Sciatic nerve (tissue), 2 donors: ENCODE measurements at places on chromosomes 5 and 9.

GRCh38 chr9:127194881-127195713 is 69.5 kb upstream of the GARNL3 start:
- no peak for DNase-seq

DNA sequence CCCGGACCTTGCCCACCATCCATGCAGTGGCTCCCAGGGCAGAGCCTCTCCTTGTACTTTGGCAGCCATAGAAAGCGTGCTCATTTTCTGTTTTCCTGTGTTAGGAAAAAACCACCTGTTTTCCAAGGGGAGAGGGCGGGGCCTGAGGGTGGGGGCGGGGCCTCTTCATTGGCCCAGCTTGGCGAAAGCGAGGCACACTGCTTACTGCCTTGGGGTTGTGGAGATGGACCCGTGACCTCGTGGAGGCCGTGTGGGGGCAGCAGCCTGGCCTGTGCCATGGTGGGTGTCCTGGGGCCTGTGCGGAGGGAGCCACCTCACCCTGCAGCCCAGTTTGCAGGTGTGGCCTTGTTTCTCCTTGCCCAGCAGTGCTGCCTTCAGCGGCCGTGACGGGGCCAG is 4.4 kb upstream of the TOR4A start:
- no peak for DNase-seq

DNA sequence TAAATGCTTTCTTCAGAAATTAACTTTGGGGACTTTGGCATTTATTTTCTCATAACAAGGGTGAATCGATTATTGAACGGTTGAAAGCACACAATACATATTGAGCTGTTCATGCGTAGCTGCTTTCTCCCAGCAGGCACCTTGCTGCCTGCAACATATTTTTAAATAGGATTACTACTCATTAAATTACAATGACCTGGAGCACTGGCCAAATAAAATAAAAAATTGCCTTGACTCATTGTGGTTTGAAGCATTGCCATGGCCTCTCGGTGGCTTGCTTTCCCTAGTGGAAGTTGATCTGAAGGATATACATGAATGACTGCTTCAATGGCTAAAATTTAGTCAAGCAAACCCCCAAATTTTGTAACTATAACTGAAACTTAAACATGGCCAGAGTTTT is 181.6 kb upstream of the NUDT12 start:
- DNase-seq, result no peak

- no peak for DNase-seq
Measured at GRCh38 chr5:5588887-5589826, 166.7 kb downstream of the ICE1 start.

DNA sequence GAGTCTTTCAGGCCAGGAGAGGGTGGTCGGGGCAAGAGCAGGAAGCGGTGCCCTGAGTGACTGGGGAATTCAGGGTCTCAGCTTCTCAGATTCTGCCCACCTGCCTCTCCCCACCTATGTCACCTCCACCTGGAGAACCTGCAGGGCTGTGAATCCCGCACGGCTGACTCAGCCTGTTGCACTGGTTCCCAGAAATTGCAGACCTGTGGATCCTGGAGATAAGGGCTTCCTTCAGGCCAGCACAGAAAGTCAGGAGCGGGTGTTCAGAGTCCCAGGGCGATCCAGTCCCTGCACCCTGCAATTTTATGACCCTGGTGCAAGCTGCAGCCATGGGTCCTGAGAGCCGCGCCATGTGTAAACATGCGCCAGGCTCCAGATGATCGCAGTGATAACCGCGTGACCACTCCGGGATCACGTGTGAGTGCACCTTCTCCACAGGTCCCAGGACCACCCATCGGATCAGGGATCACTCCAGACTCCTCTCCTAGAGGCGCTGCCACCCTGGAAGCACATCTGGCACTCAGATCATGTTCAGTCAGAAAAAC is 17.8 kb downstream of the IRX4 start:
- DNase-seq, result no peak

DNA sequence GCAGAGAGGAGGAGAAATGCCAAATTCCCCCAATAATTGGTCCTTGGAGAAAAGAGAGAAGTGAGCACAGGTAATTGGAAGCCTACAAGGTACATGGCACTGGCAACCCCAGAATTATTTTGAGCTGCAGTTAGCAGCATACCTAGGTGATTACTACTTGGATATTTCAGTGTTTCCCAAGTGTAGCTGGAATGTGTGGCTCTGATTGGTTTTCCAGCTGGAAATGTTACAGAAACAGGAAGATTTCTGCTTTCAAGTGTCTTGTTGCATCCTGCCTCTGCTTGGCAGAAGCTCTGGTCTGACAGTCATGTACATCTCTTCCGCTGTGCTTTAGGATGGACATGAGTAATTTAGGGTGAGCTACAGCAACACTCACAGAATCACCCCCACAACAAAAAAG is 262.1 kb downstream of the ENC1 start:
- DNase-seq, result no peak

GRCh38 chr5:11230890-11231289 is 469.9 kb upstream of the DAP start:
- no peak for DNase-seq

DNA sequence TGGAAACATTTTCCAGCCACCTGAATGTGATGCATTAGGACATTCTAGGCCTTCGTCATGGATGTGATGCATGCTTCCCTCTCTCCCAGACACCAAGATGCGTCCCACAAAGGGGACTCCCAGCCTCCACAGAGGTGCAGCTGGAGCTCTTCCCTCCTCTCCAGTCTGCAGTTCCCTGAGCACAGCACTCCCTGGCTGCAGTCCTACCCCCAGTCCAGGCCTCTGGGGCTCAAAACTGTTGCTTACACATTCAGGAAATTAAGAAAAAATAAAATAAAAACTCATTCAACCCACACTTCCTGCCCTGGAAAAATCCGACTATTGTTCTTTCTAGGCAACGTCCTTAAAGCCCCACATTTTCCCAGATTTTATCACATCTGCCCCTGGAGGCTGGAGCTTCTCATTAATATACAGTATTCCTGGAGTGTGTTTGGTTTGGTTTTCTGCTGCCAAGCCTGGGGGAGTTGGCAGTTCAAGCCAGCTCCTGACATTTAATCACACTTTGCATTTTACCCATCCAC is 78.4 kb upstream of the ICE1 start:
- DNase-seq, result no peak

DNA sequence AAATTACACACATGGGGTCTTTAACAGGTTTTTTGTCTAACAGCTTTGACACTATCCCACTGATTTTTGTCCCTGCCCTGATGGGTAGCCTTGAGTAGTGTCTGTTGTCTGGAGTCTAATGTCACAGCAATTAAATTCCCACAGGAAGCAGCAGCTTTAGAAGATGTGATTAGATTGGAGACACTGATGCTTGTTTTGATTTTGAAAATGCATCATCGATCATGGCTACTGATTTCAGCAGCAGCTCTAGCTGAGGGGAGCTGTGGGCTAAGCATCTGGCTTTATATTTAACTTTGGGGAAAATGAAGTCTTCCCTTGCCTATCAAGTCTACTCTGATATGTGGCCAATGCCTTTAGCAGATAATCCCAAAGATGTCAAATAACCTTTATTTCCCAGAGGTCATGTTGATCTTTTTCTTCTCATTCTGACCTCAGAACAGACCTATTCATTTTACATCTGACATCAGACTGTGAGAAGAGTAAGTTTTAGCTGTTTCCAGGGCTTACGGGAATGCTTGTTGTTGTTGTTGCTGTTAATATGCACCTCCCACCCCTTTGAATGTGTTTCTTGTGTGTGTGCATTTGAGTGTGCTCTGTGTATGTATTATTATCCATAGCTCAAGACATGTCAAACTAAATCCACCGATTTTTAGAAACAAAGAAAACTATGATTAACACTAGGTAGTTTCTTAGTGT is 704.9 kb upstream of the NUDT12 start:
- DNase-seq, result no peak

DNA sequence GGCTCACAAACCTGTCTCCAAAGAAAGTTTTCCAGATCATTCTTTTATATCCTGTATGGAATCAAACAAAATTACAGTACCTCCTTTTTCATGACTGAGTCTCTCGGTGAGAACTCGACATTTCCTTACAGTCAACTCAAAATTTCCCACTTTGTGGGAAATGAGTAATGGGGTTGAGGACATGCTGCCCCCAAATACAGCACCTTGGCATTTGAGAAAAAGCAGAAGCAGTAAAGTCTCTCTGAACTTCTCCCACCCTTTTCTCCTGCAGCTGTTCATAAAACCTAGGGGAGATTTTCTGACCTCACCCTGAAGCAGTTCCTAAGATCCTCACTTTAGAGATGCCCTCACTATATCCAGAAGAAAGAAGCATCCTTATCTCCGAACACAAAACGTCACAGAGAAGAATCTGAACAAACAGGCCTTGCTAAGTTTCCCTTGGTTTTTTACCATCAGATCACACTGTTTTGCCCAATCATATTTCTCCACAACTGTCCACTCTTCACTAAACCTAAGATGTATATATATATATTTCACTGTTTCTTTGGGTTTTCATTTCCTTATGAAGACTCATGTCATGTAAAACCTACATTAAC is 96.1 kb upstream of the APC start:
- DNase-seq, result no peak

- DNase-seq, result no peak
Measured at GRCh38 chr5:77876862-77877502, 100.8 kb upstream of the TBCA start.

DNA sequence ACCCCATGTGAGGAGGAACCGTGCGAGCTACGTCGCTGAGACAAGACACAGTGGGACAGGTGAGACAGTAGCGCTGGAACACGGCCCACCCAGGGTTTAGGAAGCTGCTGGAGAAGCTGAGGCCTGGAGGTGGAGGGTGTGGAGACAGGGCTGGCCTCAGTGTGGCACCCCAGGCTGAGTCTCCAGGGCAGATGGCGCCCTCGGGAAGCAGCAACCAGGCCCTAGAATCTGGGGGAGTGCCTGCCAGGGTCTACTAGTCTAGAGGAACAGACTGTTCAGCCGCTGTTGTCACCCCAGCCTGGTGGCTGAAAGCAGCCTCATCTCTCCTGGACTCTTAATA is 4.6 kb upstream of the TERT start:
- DNase-seq, result no peak

GRCh38 chr5:135154961-135155360 is 120.9 kb upstream of the PITX1 start:
- DNase-seq, result no peak

- no peak for DNase-seq
Measured at GRCh38 chr9:72262063-72262462, 102.9 kb downstream of the ZFAND5 start.

GRCh38 chr9:99633265-99633664 is 188.4 kb upstream of the NR4A3 start:
- no peak for DNase-seq

- no peak for DNase-seq
Measured at GRCh38 chr9:10928372-10928771, 315.6 kb upstream of the PTPRD start.

DNA sequence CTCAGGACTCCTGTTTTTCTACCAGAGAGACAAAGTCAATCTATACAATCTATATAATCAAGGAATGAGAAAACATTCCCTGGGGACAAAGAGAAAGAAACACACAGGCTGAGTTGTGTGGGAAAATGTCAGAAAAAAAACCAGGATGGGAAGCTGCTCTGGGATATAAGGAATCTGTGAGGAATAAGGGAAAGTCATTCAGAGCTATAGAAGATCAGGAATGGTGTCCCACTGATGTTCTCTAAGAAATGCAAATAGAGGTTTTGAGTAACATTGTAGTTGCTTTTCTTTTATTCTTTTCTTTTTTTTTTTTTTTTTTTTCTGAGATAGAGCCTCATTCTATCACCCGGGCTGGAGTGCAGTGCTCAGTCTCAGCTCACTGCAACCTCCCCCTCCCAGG is 605.9 kb upstream of the KLF4 start:
- DNase-seq, result no peak

DNA sequence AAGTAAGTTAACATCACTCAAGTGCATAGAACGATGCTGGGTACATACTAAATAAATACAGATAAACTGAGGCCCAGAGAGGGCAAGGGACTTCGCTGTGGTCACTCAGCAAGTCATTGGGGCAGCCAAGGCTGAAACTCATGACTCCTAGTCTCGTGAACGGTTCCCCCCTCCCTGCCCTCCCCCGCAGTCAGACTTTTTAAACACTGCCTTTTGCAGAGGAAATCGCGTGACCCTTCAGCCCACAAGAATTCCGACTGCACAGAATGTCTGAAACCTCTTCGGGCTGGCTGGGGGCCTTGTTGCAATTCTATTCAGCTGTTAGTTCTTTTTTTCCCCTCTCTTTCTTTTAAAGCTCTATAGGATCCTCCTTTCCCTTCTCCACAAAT is 28.1 kb downstream of the NEK6 start:
- peak; percentile 92 for DNase-seq

DNA sequence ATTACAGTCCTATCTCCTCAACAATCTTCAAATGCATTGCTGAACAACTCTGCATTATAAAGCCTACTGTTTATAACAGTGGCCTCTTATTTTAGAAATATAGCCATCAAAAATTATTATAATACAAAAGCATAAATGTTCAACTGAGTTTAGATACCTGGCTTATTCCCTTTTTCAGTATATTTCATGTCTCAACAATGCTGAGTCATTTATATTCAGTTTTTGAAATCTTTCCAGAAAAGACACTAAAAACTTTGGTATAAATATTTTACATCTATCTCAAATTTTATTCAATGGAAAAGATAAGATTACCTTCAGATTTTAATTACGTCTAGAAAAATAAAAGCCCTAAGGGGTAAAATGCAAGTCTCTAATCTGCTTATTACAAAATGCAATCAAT is 37.9 kb downstream of the LURAP1L start:
- no peak for DNase-seq

- no peak for DNase-seq
Measured at GRCh38 chr9:114134827-114135396, 20.4 kb upstream of the COL27A1 start.

DNA sequence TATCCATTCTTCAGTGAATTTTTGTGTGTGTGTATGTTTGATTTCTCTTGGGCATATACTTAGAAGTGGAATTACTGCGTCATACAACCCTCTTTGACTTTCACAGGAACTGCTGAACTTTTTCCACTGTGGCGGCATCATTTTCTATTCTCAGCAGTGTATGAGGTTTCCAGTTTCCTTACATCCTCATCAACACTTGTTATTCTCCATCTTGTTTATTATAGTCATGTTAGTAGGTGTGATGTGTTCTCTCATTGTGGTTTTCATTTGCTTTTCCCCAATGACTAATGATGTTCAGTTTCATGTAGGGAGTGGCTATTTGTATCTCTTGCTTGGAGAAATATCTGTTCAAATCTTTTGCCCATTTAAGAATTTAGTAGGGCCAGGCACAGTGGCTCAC is 2.6 kb downstream of the ZNF79 start:
- DNase-seq, result no peak

- DNase-seq, result no peak
Measured at GRCh38 chr5:171714851-171715250, 70.8 kb upstream of the SMIM23 start.
